NCI-H1436 (cell line): ENCODE measurements at places on chromosomes 3 and 15.

- no peak for DNase-seq
Observed at GRCh38 chr3:74004386-74004785, 379.6 kb upstream of the PDZRN3 start.

DNA sequence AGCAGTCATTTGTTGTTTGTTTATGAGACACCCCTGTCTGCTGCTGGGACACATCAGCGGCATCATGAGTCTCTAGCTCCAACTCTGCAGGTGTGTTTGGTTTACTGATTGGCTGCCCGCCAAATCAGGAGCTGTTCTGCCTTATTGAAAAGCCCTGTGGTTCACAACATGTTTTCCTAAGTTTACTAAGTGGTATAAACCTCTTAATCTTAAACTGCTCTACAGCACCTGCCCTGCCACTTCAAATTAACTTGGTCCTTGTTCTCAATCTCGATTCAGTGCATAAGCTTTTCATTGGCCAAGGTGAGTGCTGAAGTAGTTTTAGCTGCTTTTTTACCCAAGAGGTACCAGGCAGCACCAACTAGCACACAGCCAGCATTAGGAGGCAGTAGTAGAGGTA lies 77.8 kb upstream of the WDR72 start:
- DNase-seq, result peak; percentile 85

DNA sequence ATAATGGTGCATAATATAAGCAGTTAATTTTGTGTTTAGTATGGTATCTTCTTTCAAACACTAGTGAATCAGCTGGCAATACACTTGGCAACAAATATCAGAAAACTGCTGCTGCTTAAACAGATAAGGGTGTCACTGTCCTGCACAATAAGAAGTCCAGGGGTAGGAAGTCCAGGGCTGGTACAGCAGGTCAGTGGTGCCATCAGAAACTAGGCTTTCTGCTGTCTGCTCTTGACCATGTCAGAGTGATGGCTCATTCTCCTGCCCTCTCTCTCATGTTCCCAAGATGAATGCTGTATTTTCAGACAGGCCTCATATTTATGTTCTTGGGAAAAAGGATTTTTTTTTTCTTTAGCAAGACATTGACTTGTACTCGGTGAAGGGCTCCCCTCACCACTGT lies 9.2 kb upstream of the GRK7 start:
- DNase-seq, result no peak

- peak; percentile 36 for DNase-seq
Observed at GRCh38 chr15:75647370-75648155, at the start of gene SNX33. Gene SNX33 (plus strand): TSS chr15:75647912. CDS start chr15:75649103, 1,191 bp downstream.

DNA sequence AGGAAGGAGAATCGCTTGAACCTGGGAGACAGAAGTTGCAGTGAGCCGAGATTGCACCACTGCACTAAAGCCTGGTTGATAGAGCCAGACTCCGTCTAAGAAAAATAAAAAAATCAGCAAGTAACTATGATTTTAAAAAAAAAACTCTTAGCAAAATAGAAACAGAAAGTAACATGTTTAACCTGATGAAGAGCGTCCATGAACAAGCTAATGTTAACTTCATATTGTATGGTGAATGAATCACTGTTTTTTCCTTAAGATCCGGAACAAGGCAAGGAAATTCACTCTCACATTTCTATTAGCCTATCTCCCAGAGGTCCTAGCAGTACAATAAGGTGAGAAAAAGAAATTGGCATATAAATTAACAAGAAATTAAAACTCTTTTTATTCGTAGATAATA lies 69.0 kb downstream of the RFX7 start:
- DNase-seq, result no peak

- no peak for DNase-seq
Observed at GRCh38 chr3:48092270-48092669, 76.1 kb upstream of the MAP4 start.

DNA sequence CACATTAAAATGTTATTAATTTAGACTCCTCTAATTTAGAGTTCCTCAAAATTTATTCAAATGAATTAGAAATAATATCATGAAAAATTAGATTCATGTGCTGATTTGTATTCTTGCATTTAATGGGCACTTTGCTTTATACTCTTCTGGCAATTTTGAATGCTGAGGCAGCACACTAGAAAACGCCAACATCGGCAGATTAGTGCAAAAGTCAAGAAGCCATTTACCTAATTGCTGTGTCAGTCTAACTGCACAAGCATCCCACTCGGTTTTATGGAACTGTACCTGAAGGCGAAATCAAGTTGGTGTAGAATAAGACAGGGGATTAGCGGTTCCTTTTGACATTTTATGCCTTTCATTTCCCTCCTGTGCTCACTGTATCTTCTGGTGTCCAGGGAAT lies 382.0 kb downstream of the ROBO2 start:
- DNase-seq, result no peak

DNA sequence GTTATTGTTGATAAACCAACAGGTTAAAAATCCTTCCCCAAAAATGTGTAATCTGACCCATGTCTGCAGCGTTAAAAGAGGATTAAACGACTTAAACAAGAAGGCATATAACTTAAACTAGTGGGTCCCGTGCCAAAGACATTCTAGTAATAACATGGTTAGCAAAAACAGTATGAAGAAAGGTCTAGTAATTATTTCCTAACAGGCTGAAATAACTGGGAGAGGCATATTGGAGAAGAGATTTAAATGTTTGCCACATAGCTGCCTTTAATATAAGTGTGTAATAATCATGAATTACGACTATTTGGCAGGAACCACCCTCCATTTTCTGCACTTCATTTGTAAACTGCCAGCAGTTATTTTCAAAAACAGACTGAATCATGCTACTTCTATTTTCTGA lies 67.7 kb upstream of the CSPG5 start:
- DNase-seq, result no peak

DNA sequence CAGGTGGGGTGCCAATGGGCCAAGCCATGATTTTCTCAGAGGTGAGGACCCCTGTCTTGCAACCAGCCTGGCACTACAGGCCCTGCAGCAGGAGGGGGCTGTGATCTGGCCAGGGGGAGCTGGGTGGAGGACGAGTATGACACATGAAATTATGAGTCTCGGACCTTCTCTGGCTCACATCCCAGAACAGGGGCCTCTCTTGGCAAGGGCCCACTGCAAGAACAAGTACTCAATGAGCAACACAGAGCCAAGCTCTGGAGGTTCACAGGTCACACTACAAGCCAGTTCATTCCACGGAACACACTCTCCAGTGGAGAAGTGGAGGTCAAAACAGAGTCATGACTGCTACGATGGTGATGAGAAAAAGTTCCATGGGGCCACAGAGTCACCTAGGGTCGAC lies 28.3 kb downstream of the CCDC32 start:
- DNase-seq, result no peak

GRCh38 chr15:77589839-77590238 lies 42.9 kb downstream of the LINGO1 start:
- no peak for DNase-seq

- no peak for DNase-seq
Observed at GRCh38 chr15:93825682-93826081, 405.7 kb upstream of the MCTP2 start.

GRCh38 chr15:101178479-101178878 lies 73.4 kb downstream of the CHSY1 start:
- DNase-seq, result no peak

- no peak for DNase-seq
Observed at GRCh38 chr3:198071602-198072287, 111.7 kb downstream of the LMLN start.

DNA sequence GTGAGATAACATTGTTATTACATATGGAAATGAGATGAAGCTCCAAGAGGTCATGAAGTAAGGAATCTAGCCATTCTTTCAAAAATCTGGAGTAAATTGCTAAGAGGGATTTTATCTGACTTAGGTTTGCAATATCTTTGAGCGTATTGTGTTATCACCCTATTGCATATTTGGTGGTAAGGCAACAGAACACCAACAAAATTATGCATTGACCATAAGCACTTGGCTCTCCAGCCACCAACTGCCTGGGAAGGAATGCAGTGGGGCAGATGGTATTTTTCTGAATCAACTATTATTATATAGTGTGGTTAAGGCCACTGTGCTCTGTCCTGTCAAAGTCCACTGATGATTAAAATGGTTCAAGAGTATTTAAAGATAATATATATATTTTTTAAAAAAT lies 287.9 kb upstream of the SEMA6D start:
- DNase-seq, result no peak

GRCh38 chr3:58299839-58300516 lies 6.1 kb upstream of the RPP14 start:
- DNase-seq, result no peak

GRCh38 chr3:149481056-149481455 lies 6.6 kb downstream of the TM4SF4 start:
- no peak for DNase-seq

GRCh38 chr3:164732166-164732565 lies 346.1 kb downstream of the SI start:
- DNase-seq, result no peak
